ENCODE measurements at places on chromosomes 5 and 9.

GRCh38 chr5:10964806-10965205 is 203.8 kb upstream of the DAP start:
- DNase-seq: no peak

- no peak for DNase-seq
Observed at GRCh38 chr9:90813523-90813922, 11.9 kb downstream of the SYK start.

DNA sequence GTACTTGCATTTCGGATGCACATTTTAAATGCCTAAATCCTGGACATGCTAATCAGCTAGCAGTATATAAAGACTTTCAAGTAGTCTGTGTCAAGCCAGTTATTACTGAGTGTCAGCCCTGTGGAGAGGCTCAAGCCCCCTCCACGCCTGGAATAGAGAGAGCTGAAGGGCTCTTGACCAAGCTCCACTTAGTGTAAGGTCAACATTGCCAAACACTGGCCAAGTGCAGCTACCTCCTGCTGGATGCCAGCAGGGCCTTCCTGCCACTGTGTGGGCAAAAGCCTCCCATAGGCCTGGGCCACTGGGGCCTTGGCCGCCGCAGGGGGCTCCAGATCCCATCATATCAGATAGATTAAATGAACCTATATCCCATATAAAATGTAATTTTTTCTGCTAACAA is 239.4 kb upstream of the PANK3 start:
- no peak for DNase-seq

GRCh38 chr9:7237473-7238246 is 479.9 kb downstream of the KDM4C start:
- DNase-seq: no peak

- DNase-seq: no peak
Observed at GRCh38 chr5:118440496-118440895, 547.9 kb downstream of the DTWD2 start.

GRCh38 chr5:158456756-158457155 is 597.8 kb upstream of the CLINT1 start:
- peak; percentile 78 for DNase-seq

- no peak for DNase-seq
Observed at GRCh38 chr9:89421595-89421994, 76.3 kb downstream of the SEMA4D start.

GRCh38 chr9:28056466-28056865 is 483.2 kb upstream of the C9orf72 start:
- DNase-seq: no peak

GRCh38 chr9:69157751-69158466 is 16.2 kb upstream of the TJP2 start:
- DNase-seq: peak; percentile 10
